Activated T-helper 17 cell treated with anti-CD3 and anti-CD28 coated beads, Interleukin-2, amount 50 U/mL, for 72 hours (primary cell): ENCODE measurements at places on chromosomes 1 and 21. TPM values are rescaled to one million over a fixed set of nuclear protein-coding genes. Genes with fewer than 3 reads are reported as not detected.
A peak's percentile ranks its signal among the peaks of the same experiment; 100 is the strongest.

DNA sequence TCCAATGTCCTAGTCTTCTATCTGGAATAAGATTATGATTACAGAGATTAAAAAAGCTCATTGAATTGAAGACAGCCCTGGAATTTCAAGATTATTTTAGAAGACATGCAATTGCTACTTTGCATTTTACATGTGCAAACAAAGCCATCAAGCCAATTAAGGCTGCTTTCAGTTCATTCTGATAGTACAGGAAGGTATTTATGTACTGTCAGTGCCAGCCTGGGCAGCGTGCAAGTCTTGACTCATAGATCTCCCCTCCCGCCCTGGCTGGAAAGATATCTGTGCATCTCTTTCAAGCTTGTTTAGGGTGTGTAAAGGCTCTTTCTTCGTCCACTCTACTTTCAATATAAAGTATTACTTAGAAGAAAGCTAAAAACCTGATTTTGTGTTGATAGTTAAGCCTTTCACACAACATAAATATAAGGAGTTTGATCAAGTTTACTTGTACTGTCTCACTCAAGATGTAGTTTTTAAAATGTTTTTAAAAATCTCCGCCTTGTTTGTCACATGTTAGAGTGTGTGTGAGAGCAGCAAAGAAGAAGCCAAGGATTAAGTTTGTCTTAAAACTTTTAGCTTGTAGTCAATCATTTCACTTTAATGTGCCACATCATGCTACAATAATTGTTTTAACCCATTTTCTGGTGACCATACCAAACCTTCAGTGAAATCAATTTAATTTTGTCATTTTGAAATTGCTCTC lies 13.6 kb upstream of the LYPLAL1 start:
- ATAC-seq: no peak

- ATAC-seq: no peak
Measured at GRCh38 chr1:243977094-243977493, 74.0 kb upstream of the ZBTB18 start.

- ATAC-seq: no peak
Measured at GRCh38 chr1:45510036-45510971, 10.2 kb downstream of the MMACHC start.

DNA sequence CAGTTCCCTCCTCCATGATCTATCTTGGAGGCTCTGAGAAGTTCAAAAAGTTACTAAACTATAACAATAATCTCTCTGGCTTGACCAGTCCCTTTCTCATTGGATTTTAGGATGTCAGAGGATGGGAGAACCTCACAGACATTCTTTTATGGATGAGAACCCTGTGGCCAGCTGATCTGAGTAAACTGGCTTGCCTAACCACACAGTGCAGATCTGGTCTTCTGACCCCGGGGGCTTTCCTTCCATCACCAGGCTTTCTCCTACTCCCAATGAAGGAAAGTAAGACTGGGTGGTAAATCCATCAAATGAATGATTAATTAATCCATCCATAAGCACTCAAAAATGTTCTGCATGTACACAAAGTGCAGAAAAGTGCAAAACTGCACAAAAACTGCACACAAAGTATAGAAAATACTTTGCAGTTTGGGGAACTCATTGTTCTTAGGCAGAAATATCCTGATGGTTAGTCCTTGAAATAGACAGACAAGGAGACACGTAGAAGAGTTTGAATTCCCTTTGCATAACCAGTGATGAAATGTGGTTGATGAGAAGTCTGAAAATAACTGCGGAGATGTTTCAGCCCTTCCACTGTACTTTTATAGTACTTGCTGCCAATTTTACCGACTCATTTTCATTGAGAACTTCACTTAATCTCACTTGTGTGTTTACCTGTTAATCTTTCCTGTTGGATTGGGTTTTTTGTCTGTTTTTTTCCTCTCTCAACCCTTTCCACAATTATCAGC lies 2.5 kb upstream of the F3 start:
- ATAC-seq: no peak

DNA sequence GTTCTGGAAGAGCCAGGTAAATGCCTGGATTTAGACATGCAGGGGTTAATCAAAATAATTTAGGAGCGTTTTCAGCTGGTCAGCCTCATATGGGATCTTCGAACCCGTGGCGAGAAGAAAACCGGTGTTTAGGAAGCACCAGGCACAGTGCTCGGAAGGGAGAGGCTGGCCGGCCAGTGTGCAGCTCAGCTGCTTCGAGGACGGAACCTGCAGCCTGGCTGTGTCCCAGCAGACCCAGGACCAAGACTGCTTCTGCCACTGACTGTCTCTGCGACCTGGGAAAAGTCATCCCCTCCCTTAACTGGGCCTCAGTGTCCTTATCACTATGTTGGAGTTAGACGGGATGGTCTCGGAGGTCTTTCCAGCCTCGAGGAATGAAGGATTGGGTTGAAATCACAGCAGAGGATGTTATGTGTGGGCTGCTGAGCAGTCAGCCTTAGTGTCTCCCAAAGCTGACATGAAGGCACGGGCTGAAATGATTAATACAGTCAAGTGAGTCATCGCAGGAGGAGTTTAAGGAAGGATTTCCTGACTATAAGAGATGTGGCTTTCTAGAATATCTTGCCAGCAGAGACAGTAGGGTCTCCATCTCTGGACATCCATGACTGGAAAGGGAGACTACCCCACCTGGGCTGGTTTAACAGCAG lies 20.8 kb downstream of the PPFIA4 start:
- peak; percentile 70 for ATAC-seq

- ATAC-seq: no peak
Measured at GRCh38 chr1:64850846-64851245, 106.0 kb downstream of the RAVER2 start.

GRCh38 chr1:41953291-41953690 lies 34.6 kb upstream of the HIVEP3 start:
- ATAC-seq: no peak

GRCh38 chr21:40422896-40423635 lies 423.9 kb downstream of the DSCAM start:
- ATAC-seq: no peak

- ATAC-seq: no peak
Measured at GRCh38 chr1:109208836-109209463, 4.8 kb upstream of the SARS1 start.

- ATAC-seq: no peak
Measured at GRCh38 chr1:103199001-103199400, 90.7 kb upstream of the COL11A1 start.

GRCh38 chr1:223738465-223739365 lies 26.4 kb downstream of the CAPN2 start:
- ATAC-seq: no peak

DNA sequence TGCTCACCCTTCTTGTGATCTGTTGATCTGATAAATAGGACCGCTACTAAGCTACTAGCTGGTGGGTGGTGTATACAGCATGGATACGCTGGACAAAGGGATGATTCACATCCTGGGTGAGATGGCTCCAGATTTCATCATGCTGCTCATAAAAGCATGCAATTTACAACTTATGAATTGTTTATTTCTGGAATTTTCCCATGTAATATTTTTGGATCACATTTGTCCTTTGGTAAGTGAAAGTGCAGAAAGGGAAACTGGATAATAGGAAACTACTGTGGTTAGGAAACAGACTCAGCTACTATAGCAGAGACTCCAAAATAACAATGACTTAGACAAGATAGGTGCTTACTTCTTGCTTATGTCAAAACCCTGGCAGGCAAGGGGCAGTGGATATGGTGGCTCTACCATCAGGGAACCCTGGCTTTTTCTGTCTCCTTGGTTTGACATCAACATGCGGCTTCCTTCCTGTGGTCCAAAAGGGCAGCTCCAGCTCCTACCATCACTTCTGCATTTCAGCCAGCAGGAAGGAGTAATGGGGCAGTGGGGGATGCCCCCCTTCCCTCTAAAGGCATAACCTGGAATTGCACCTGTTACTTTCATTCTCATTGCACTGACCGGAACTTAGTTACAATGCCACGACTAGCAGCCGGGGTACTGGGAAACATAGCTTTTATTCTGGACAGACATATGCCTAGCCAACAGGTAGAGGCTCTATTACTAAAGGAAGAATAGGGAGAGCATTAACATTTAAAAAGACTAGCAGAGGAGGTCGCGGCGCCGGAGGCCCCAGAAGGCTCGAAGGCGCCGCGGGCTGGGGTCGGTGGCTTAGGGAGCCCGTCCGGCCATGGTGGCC lies 13.8 kb upstream of the AK2 start:
- no peak for ATAC-seq

GRCh38 chr1:220430059-220430458 lies 97.9 kb upstream of the MARK1 start:
- no peak for ATAC-seq

DNA sequence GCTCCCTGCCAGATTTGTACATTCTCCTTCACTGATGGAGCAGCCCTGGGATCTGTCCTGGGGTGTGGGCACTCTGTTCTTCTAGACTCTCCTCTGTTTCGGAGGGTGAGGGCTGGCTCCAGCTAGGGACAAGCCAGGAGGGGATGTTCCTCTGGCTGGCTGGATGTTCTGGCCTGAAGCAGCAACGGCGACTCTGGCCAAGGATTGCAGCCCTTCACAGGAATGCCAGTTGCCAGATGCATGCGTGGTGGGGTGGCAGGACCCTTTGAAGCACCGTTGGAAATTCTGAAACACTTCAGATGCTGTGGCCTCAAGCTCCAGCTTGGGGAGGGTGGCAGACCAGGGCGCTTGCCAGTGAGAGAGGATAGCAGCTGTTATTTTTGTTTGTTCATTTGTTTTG lies 210.9 kb downstream of the TRABD2B start:
- no peak for ATAC-seq

DNA sequence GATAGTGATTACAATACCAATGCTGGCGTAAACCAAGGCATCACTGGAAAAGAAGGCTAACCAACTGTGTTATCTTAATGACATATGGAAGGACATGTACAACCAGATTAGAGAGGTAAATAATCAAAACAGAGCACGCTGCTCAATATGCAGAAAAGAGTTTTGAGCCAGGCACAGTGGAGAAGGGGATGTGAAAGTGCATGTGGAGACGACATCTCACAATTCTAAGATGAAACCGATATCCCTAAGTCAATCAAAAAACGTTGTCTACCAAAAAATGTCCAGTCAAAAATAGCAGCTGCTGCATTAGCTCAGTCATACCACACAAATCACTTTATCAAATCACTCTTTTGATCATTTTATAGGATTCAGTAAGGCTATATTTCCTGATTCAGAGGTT lies 116.3 kb upstream of the OLIG2 start:
- ATAC-seq: no peak

GRCh38 chr1:110035236-110035752 lies 870 bp downstream of the STRIP1 start:
- no peak for ATAC-seq

DNA sequence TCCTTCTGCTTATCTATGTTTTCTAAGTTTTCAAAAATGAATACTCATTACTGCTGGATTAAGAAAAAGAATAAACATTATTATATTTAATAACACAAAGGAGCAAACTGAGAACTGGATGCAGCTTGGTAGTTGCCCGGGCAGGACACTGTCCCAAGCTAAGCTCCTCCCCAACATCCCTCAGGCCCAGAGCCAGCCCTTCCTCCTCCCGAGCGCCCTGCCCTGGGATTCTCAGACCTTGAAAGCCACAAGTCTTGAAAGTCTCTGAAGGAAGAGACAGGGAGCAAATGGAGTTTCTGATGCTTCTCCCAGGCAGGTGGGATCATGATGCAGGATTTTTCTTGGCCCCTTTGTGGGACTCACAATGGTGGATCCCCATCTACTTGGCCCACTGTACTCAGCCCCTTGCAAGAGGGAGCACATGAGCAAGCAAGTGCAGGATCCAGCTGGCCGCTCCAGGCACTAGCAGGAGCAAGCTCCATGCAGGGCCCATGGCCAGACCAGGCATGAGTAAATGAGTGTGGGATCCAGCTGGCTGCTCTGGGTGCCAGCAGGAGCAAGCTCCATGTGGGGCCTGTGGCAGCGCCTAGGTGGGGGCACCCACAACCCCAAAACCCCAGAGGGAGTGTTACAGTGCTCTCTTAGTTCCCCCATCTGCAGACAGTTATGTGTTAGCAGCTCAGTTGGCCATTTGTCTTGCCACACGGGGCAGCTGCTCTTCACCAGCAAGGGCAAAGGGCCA lies 32.1 kb upstream of the RAB4A start:
- ATAC-seq: no peak

GRCh38 chr1:21331752-21332478 lies 41.7 kb upstream of the ECE1 start:
- ATAC-seq: no peak

DNA sequence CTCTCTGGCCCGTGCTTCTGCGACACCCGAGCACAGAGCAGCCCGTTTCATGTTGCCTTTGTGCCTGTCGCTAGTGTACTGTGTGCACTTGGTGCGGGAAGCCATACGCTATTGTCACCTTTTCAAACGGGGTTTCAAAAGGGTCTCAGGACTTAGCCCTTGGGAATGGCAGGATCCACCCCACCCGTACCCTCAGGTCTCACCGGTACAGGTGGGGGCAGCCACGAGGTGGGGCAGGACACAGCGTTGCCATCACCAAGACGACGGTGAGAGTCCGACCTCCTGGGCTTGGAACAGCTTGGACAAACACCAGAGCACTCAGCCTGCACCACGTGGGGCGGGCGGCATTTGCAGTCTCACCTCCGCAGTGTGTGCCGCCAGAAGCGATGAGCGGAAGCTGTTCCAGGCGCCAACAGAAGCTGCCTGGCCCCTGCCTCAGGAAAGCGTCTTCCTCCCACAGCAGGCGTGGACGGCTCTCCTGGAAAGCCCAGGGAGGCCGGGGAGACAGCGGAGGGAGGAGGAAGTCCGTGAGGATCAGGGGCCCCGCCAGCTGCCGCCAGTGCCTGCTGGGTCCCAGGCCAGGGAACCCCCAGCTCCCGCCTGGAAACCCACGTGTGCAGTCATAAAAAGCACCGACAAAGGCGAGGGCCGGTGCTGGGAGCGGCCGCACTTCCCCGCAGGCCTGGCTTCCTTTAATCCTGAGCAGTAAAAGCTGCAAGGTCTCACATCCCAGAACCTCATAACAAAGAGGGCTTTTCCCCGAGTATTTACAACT lies 131.3 kb upstream of the ARHGEF16 start:
- ATAC-seq: no peak

DNA sequence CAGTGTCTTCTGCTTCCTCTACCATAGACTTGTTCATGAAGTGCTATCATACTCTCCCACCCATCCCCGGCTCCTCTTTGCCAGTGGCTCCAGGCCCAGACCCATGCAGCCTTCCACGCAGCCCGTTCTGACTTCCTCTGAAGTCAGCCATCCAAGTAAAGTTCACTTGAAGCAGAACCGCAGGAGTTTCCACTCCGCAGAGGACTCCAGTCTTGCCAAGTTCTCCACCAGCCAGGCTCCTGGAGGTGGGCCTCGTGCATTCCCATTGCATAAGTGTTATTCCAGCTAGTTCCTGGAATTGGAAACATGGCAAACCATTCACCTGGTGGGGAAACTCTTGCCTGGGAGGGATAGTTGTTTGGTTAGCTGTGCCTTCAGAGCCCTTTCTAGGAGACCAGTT lies 185.1 kb downstream of the PLPP3 start:
- no peak for ATAC-seq

- ATAC-seq: no peak
Measured at GRCh38 chr1:203517426-203518110, 23.6 kb downstream of the OPTC start.

GRCh38 chr1:48820491-48820890 lies 43.8 kb upstream of the BEND5 start:
- ATAC-seq: no peak

Gene CD58
- total RNA-seq: 36.8 TPM

Gene CHIA
- total RNA-seq: not detected

Gene B4GALT2
- total RNA-seq: 18.5 TPM

Gene OR10K2
- total RNA-seq: not detected

Gene SCAMP3
- 123 TPM for total RNA-seq

Gene C1QA
- total RNA-seq: not detected

Gene E2F2
- total RNA-seq: 13.0 TPM

Gene TMEM82
- total RNA-seq: not detected

Gene LRRC71
- not detected for total RNA-seq

Gene MROH9
- not detected for total RNA-seq

Gene GUCA2B
- not detected for total RNA-seq

Gene ANKRD45
- total RNA-seq: not detected

Gene IVL
- not detected for total RNA-seq

Gene RNU1-2
- 1,202 TPM for total RNA-seq
